ENCODE measurements at places on chromosomes 11 and 22.

- DNase-seq = no peak
Measured at GRCh38 chr22:31083923-31084810, 3.0 kb downstream of the SMTN start.

DNA sequence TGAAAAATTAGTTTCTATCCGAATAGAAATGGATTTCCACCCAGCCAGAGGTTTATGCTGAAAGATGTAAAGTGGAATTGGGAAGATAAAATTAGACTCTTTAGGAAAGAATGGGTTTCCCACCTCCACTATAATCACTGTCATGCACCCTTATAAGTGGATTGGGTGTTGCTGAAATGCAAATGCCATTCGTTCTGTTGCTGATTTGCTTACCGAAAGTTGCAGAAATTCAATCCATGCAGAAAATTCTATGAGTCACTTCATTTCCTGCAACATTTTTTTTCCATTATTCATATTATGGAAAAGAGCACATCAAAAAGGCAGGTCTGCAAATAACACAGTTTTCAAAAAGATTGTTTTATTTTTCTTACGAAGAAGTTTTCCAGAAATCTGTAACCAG is 65.6 kb downstream of the LDLRAD3 start:
- no peak for DNase-seq

DNA sequence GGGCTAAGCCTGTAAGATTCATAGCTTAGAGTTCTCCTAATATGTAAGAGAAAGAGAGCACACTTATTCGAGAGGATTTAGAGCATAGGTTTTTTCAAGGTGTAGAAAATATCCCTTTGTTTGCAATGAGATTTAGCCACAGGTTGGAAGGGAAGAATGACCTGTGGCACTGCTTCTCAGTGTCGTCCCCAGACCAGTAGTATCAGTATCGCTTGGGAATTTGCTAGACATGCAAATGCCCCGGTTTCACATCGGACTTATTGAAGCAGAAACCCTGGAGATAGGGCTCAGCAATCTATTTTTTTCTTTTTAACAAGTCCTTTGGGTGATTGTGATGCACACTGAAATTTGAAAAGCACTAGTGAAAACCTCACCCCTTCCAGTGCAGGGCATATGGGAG is 362.6 kb upstream of the C11orf87 start:
- no peak for DNase-seq

- DNase-seq = no peak
Measured at GRCh38 chr22:28647216-28647615, 32.4 kb downstream of the TTC28 start.

GRCh38 chr11:22670830-22671229 is 4.4 kb downstream of the GAS2 start:
- no peak for DNase-seq

DNA sequence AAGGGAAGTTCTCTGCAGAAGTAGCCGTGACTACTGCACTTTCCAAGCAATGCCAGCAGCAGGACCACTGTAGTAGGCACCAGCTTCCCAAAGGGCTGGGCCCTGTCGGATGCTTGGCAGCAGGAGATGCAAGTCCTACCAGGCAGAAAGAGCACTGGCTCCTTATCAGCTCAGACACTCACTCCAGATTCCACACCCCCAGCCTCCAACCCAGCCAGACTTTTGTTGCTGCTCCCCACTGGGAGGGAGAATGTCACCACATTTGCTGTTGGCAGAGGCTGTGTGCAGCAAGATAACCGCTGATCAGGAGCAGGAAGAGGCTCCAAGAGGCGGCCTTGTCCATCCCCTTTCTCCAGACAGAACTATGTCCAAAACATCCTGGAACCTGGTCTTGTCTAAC is 118.7 kb downstream of the C11orf58 start:
- DNase-seq = no peak

GRCh38 chr11:120694726-120695125 is 183.2 kb downstream of the GRIK4 start:
- DNase-seq = no peak

- no peak for DNase-seq
Measured at GRCh38 chr11:105588001-105588400, 21.9 kb upstream of the GRIA4 start.

DNA sequence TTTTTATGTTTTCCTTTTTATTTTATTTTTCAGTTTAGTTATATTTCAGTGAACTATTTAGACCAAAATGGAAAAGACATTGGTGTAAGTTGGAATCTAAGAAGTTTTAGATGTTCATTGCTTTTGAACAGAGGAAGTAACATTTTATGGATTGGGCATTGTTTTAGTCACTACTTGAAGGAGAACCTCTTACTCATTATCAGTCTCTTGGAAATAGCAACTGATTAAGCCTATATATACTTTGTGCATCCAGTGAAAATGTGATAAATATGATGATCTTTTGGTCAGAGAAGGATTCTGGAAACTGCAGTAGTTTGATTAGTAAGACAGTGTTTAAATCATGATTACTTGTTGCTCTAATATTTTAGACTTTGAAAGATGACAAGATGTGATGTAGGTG is 14.4 kb downstream of the ARHGEF12 start:
- DNase-seq = no peak

GRCh38 chr11:6124245-6124644 is 16.8 kb downstream of the OR56B4 start:
- no peak for DNase-seq

DNA sequence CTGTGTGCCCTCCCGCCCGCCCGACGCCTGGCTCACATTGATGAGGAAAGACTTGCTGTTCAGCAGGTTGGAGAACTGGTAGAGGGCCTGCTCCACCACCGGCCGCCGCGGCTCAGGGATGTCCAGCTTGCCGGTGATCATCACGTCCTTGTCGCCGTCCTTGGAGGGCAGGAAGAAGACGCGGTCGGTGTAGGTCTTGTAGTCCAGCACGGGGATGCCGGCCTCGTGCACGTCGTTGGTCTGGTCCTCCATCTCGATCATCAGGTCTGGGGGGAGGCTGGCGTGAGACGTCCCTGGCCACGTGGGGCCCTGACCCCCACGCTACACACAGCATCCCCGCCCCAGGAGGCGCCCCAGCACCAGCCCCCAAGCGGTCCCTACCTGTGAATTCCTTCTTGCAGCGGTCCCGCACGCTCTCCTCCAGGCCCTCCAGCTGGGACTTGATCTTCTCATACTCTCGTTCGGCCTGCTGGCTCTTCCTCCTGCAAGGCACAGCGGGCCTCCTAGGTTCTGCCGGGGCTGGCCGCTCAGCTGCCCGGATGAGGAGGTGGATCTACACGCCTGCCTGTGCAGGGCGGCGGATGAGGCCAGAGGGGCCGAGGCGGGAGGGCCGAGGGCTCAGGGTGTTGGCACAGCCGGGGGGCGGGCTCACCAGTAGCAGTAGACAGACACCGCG is 10.7 kb upstream of the MAPK11 start:
- no peak for DNase-seq

GRCh38 chr22:39535357-39535725 is 2.8 kb upstream of the RPS19BP1 start:
- DNase-seq = no peak

GRCh38 chr11:127042445-127042844 is 41.9 kb upstream of the KIRREL3 start:
- DNase-seq = no peak

- no peak for DNase-seq
Measured at GRCh38 chr11:117094776-117095175, 3.5 kb downstream of the SIK3 start.

DNA sequence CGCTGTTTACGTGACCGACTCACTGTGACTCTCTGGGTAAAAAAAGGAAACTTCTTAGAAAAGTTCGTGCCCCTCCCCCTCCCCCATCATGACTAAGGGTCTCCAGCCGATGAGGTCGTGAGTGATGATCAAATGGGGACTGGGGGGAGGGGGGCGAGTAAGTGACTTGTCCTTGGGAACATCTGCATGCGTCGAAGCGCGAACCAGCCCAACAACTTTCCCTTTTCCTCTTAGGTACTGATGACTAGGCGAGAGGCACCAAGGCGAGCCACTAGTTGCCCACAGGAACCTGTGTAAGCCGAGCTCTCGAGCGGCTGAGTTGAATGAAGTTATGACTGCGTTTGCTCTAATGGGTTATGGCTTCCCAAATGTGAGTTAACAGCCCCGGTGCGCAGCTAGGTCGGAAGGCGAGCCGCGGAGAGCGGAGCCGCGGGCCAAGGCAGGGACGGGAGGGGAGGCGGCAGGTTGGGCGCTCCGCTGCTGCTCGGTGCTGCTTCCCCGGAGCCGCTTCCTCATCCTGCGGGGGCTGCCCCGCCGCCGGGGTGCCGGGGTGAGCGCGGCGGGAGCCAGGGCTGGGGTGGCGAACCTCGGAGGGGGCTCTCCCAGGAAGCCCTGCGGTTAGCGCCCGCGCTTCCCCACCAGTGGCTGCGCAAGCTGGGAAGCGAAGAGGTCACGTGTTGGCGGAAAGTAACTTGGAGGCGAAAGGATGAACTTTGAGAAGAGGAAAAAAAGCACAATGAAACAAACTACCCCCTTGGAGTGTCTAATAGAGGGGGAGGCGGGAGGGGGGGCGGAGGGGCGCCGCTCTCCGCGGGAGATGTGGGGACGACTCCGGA is 22.1 kb upstream of the BDNF start:
- no peak for DNase-seq

GRCh38 chr22:50529416-50529896 is 356 bp downstream of the TYMP start:
- no peak for DNase-seq

Measured in NCI-H1417 treated with DMSO at 0.1 percent for 48 hours (cell line).